CD4-positive, alpha-beta memory T cell (primary cell): ENCODE measurements at places on chromosomes 4 and X.

- DNase-seq: no peak
Observed at GRCh38 chr4:6092131-6092530, 73.9 kb upstream of the C4orf50 start.

- DNase-seq: no peak
Observed at GRCh38 chr4:77917075-77917474, 54.4 kb downstream of the MRPL1 start.

- no peak for DNase-seq
Observed at GRCh38 chr4:122882857-122883735, 39.3 kb downstream of the NUDT6 start.

GRCh38 chr4:42683393-42683792, 26.5 kb upstream of the ATP8A1 start:
- DNase-seq: no peak

DNA sequence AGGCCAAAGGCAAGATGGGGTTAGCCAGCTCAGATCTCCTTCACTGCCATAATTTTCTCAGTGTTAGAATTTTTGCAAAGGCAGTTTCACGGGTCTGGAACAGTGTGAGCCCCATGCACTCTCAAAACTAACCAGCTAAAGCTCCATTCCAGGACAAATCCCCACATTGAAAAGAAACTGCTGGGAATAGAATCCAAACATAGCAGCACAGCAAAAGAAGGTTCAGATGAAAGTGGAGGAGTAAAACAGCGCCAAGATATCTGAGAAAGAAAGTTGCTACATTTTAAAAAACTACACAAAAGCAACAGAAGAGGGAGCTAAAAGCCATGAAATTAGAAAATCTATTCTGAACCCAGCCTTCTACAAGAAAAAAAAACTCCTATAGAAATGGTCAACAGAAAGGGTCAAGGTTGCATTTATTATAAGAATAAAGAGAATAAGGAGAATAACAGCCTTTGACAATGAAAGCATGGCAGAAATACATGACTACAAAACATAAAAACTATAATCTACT, 39.6 kb upstream of the SLC7A3 start:
- DNase-seq: peak; percentile 13

DNA sequence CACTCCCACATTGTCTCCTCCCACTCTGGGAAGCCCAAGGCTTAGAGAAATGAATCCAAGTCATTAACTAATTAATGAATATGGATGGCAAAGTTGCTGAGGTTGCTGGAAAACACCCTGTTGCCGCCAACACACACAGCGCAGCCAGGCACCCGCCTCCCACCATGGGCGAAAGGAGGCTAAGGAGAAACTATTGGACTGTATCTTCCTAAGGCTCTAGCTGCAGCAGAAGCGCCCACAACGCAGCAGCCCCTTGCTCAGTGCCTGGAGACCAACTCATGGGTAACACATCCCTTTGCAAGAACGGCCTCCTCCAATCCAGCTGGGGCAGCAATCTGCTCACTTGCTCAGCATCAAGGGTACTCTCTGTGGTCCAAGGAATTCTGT, 34.2 kb downstream of the TSC22D3 start:
- DNase-seq: no peak

DNA sequence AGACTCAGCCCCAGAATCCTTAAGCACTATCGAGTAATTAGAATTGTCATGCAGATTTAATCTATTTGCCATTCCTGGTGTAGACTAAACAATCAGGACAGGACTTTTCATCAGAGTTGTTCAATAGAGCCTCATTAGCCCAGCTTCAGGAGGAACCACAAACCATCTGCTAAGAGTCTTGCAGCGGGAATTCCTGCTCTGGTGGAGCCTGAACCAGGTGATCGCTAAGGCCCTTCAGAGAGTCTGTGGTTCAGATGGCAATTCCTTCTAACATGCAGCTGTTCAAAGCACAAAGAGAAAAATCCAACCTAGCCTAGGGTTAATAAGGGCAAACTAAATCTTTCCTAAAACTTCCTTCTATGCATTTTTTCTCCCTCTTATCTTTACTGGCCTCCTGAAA, 119.1 kb upstream of the CPEB2 start:
- DNase-seq: no peak

GRCh38 chrX:2712428-2712827, 21.3 kb downstream of the CD99 start:
- DNase-seq: no peak

DNA sequence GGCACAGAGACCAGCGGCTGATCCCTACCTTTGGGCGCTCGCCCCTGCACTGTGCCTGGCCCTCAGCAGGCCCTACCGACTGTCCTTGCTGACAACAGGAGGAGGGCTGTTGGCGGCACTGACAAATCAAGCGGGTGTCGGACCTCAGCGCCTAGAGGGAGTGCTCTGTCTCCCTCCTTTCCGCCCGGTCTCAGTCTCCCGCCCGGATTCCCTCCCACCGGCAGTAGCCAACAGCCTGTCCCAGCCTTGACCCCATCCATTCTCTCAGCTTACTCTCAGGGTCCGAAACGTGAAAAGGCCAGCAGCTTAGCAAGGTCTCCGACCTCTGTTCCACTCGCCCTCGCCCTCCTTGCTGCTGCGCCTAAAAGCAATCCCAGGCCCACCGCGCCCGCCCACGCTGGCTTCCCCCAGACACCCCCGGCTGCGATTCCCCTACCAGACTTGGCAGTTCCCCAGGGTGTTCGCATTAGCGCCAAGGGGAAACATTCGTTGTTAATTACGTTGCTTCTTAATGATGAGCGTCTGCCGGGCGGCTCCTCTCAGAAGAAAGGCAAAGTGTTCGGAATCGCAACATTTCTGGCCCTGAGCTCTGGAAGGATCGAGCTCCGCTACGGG, 96.2 kb downstream of the SOWAHB start:
- no peak for DNase-seq

GRCh38 chr4:74109116-74109869, 10.3 kb upstream of the CXCL2 start:
- no peak for DNase-seq

DNA sequence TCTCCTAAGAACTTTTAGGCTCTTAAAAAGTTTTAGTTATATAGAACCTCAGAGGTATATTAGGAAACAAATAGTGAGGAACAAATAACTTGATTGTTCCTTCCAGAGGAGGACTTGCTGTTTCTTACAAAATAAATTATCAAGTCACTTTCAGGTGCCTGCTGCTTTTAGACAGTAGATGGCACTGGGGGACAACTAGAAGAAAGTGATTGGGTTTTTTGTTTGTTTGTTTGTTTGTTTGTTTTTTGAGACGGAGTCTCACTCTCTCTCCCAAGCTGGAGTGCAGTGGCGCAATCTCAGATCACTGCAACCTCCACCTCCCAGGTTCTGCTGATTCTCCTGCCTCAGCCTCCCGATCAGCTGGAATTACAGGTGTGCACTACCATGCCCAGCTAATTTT, 35.4 kb upstream of the CDKL5 start:
- DNase-seq: no peak

DNA sequence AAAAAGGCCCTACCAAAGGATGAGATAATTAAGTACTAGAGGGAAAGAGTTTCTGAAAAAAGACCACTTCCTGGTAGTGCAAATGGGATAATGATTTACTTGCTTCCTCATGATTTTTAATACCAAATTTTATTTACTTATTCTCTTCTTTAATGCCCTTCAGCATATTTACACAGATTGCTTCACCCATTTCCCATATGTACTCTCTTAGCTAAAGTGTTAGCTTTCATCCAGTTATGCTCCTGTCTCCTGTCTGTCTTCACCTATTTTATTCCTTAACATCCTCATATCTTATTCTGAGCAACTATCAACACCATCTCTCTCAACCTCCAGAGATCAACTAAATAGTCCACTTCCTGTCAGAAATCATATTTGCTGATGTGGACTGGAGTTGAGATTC, 183.2 kb upstream of the HS3ST1 start:
- no peak for DNase-seq

DNA sequence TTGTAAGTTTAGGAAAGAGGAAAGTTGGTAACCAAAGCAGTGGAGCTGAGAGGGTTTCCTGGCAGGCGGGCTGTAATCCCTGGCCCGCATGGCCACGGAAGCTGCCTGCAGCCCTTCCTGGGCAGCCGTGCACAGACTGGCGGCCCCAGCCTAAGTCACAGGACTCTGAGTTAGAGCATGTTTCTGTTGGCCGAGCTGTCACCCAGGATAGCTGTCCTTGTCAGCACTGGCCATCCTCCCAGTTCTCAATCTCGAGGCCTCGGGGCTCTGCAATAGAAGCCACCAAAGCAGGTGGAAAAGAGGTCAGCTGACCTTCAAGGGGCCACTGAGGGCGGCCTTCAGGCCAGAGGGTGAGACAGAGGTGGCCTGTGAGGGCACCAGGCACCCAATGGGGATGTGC, 20.5 kb downstream of the PNMA6E start:
- DNase-seq: no peak

DNA sequence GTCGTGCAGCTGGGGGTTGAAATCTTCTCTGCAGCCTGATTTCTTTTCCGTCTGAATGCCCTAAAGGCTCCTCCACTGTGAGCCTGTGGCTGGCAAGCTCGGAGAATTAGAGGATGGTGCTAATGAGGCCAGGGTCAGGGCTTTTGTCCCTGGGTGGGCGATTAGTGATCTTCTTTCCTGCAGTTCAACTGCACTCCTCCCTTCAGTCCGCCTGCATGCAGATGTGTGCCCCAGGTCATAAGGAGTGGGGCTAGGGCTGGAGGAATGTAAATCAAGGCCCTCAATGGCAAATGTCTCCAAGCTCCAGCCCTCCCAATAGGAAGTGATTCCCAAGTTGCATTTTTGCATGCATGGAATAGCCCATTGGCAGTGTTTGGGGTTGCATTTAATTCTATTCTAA, 405.0 kb downstream of the AFF2 start:
- DNase-seq: no peak
